ENCODE measurements at places on chromosomes 5 and 9.
A peak's percentile ranks its signal among the peaks of the same experiment; 100 is the strongest.

GRCh38 chr5:140312067-140312790 is 9.3 kb upstream of the PFDN1 start:
- peak; percentile 51 for DNase-seq

GRCh38 chr9:109652971-109653370 is 127.0 kb upstream of the PALM2AKAP2 start:
- peak; percentile 75 for DNase-seq

GRCh38 chr5:61286446-61287132 is 45.5 kb upstream of the ZSWIM6 start:
- DNase-seq, result no peak

- DNase-seq, result peak; percentile 91
These were observed 27.5 kb downstream of the SH3TC2 start for GRCh38 chr5:149035372-149035790.

GRCh38 chr5:58752104-58752503 is 169.2 kb downstream of the RAB3C start:
- no peak for DNase-seq

- DNase-seq, result peak; percentile 60
These were observed 2.4 kb downstream of the ATG12 start for GRCh38 chr5:115838885-115839518.

- no peak for DNase-seq
These were observed 502.7 kb downstream of the TLE4 start for GRCh38 chr9:80074439-80074838.

DNA sequence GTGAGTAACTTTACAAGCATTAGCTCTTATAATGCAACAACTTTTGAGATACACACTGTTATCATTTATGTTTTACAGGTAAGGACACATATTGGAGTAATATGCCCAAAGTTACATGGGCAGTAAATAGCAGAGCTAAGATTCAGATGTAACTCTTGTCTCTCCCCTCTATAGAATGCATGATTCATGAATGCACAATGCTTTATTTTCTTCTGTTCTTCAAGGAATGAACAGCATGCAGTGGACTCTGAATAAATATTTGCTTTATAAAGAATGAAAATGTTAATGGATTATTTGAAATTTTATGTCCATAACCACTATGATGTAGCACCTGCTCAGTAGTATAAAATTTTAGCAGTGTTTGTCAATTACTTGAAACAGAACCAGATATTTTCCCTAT is 629.5 kb downstream of the KCTD16 start:
- no peak for DNase-seq

DNA sequence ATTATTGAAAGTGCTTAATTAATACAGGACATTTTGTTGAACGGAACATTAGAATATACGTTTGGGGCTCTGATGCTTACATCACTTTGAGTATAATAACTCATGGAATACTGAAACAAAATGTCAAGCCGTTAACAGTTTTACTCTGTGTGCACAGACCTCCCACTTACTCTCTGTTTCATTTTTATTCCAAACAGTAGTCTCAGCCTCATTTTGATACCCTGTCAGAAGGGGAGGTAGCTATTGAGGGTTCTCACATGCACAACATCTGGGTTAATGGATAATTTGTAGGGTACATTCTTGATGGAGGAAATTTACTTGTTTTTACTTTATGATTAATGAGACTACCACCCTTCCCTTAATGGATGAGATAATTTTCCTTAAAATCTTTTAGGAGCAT is 59.0 kb downstream of the SCAMP1 start:
- no peak for DNase-seq

GRCh38 chr9:21336457-21336856 is 1.3 kb upstream of the KLHL9 start:
- no peak for DNase-seq

DNA sequence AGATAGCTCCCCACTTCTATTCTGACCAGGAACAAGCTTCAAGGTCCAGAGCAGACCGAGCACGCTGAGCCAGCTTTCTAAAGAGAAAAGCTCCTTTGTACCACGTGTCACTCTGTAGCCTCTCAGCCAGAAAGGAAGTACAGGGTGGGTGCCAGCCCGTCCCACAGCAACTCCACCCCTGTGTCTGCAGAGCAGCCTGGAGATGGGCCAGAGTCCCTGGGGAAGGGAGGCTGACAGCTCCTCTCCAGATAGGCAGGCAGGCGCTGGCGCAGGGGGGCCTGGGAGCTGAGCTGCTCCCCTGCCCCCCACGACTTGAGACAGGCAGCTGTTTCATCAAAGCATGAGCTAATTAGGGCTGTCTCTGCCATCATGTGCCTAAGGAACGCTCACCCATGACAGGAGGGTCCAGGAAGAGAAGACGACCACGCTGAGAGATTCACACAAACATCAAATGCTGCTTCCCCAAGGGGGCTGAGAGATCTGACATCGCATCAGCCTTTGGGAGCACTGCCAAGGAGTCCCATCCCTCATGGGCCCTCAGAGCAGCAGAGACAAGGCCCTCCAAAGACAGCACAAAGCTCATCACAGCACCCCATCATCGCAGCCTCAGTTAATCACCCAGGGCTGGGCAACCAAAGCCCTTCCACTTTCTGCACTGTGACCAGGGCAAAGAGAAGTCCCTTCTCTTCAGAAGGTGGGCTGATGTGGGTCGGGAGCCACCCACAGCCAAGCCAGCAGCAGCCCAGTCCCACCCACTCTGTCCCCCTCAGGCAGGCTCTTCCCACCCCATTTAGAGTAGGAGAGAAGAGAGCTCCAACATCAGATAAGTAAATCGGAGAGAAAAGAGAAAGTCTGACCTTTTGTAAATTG is 78.5 kb upstream of the LRRTM2 start:
- DNase-seq, result peak; percentile 97

DNA sequence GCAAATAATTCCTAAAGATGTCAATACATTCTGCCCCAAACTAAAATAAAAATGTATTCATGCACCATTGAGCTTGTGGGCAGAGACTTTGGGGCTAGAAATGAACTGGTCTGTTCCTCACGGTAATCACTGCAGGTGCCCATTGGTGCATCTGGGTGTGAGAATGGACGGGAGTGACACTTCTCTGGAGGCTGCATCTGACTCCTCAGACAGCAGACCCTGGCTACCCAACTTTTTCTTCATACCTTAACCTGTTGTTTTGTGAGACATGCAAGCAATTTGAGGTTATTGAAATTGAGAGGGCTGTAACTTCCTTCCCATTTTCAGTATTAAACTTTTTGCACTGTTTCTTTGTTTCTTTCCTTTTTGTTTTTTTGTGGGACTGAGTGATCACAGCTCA is 333.4 kb downstream of the ICE1 start:
- DNase-seq, result no peak

DNA sequence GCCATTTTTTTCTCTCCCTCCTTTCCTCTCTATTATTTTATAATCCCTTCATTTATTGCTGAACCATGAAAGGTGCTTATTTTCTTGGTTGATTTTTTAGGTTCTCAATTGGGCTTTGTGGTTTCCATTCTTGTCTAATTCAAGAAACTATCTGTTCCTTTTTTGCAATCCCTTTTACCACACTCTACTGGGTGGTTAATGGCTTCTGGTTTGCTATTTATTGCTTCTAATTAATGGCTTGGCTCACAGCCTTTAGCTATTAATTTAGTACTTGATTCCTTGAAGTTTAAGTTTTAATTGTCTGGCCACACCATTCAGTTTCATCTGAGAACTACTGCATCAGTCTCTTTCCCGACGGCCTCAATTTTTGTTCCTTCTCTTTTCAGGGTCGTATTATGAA is 5.6 kb downstream of the FRRS1L start:
- no peak for DNase-seq

DNA sequence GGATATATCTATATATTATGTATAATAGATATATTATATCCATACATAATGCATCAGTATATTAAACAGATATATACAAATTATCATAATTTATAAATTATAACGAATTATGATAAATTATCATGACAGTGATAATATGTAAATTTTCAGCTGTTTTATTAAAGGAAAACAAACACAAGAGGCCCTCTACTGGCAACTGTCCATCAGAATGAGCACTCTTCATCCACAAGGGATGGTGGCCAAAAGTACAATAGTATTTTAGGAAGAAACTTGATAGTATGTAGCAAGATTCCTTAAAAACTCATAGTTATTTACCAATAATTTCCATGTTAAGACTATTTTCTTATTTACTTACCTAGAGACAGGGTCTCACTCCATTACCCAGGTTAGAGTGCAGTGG is 113.3 kb upstream of the LPAR1 start:
- no peak for DNase-seq

DNA sequence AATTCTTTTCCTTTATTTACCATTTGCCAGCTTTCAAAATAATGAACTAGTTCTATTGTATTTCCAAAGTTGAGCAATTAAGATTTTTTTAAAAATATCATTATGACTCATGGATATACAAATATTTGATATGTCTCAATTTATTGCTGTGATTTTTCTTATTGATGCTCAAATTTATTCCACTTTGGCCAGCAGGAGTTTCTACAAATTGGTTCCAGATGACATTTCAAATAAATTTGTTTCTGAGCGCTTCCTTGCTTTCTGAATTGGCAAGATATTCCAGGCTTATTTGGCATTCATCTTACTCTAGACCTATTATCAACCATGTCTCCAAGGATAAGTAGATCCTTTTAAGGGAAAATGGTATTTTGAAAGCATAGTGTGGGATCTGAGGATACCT is 58.5 kb upstream of the TJP2 start:
- no peak for DNase-seq

- no peak for DNase-seq
These were observed 251.7 kb downstream of the DENND1A start for GRCh38 chr9:123678038-123678877.

DNA sequence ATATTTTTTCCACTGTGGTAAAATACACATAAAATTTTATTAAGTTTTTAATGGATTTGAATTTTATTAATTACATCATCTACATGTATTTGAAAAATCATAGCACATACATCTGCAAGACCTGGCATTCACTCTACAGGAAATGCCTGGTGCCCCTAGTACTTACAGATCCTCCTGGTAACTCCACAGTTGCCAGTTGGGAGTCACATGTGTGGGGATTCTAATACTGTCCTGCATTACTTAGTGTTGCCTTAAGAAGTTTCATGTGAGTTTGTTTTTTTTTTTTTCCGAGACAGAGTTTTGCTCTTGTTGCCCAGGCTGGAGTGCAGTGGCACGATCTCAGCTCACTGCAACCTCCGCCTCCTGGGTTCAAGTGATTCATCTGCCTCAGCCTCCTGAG is 18.1 kb downstream of the KDM3B start:
- DNase-seq, result no peak

- no peak for DNase-seq
These were observed 615 bp downstream of the ATG10 start for GRCh38 chr5:81972492-81972783.

DNA sequence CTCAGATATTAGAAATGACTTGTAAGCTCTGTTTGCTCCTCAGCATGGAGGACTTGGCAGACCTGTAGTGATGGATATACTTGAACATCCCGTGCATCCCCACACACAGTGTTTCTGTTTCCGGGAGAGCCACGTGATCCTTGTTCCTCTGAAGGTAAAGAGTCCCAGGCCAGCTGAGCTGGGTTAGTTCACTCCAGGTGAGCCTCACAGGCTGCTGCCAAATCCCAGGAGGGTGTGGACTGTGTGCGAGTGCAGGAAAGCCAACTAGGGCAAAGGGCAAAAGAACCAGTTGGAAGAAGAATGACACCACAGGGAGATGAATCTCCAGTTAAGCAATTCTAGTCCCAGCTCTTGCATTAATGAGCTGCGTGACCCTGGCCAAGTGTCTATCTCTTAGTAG is 10.4 kb upstream of the TOMM5 start:
- no peak for DNase-seq

DNA sequence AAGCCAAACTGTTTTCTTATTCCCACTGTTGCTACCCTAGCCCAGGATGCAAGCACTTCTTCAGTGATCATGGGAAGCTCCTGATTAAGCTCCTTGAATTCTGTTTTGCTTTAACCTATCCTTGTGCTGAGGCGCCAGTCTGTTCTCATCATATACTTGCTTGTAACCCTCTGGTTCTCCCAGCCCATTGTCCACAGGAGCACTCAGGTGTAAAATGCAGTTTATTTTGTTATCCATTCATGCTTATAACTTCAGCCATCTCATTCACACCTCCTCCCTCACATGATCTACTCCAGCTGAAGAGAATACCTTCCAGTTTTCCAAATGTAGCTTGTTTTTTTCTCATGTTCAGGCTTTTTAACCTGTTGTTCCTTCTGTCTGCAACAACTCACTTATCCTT is 402.1 kb upstream of the BRINP1 start:
- no peak for DNase-seq

DNA sequence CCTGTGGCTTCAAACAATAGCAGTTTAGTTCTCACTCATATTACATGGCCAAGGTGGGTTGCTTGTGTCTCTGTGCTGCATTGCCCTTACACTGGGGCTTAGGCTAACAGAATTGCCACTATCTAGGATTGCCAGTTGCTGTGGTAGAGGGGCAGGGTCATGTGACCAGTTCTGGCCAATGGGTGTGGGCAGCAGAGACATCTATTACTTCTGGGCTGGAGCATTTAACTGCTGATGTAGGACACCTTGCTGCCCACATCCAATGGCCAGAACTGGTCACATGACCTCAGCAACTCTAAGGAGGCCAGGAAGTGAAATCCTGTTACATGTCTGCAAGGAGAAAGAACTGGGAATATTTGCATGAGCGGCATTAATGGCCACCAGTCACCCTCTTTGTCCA is 199.3 kb downstream of the C9orf152 start:
- DNase-seq, result no peak

DNA sequence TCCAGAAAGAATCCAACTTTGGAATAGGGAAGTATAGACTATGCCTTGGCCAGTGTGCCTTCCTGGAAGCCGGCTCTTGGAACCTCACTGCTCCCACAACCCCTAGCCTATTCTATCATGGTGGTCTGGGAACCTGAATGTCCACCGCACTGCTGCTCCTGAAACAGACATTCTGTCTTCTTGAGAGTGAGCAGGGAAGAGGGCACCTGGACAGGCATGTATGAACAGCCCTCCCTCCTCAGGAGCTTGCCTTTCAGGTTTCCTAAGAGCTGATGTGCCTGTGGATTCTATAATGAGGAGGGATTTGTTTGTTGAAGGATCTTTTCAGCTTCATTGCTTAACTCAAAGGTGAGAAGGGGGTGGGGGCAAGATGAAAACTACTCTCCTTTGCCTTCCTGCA is 55.1 kb upstream of the XPA start:
- DNase-seq, result no peak

GRCh38 chr5:2135833-2136232 is 253.1 kb upstream of the IRX4 start:
- no peak for DNase-seq

DNA sequence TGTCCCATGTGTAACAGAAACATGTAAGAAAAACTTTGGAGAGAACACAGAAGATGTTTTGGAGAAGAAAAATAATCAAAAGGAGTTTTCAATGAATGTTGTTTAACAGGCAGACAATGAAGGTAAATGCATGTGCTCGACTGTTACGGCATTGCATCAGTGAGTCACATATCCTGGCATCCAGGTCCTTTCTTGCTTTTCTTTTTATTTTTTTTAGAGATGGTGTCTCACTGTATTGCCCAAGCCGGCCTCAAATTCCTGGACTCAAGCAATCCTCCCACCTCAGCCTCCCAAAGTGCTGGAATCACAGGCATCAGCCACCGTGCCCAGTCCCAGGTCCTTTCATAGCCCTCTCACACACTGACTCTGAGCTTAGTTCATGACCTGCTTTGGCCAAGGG is 181.8 kb downstream of the DTWD2 start:
- DNase-seq, result no peak

- DNase-seq, result no peak
These were observed 12.1 kb downstream of the SOHLH1 start for GRCh38 chr9:135687216-135687615.
